Activated T-cell treated with anti-CD3 and anti-CD28 coated beads, Interleukin-2, amount 50 U/mL, for 72 hours (primary cell): ENCODE measurements at places on chromosomes 12 and 14. TPM values are rescaled to one million over a fixed set of nuclear protein-coding genes. Genes with fewer than 3 reads are reported as not detected.

Gene MYH6
- total RNA-seq = 0.65 TPM

DNA sequence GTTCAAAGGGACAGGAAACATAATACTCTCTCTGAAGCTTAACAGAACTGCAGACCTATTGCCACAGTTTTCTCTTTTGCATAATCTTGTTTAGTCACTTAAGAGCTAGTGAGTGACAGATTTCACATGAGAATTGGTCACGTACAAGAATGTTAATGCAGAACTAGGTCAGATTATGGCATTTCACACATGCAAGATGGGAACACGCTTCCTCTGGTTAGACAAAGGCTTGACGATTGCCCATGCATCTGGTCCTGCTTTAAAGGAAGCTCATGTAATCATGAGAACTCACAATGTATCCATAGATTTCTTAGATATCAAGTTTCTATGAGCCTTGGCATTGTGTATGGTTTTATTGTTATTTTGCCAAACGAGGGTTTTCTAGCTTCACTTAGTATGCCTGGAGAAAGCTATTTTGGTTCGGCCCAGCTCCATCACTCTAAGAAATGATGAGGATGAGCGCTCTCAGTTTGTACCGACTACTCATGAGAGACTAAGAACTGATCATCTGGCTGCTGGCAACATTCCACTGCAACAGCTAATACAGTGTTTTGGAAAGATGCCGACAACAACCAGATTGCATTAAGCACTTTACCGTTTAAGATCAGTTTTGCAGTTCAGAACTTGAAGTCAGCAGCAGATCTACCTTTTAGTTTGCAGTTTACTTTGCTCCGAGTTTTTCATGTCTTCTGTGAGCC lies 380.0 kb downstream of the DIO2 start:
- no peak overlapping the region for H3K4me3 ChIP-seq
- no peak for DNase-seq
- no peaks in the 10 kb centered on the region for H3K27me3 ChIP-seq
- H3K27ac ChIP-seq = no peak overlapping the region
- H3K4me1 ChIP-seq = no peaks in the 10 kb centered on the region

DNA sequence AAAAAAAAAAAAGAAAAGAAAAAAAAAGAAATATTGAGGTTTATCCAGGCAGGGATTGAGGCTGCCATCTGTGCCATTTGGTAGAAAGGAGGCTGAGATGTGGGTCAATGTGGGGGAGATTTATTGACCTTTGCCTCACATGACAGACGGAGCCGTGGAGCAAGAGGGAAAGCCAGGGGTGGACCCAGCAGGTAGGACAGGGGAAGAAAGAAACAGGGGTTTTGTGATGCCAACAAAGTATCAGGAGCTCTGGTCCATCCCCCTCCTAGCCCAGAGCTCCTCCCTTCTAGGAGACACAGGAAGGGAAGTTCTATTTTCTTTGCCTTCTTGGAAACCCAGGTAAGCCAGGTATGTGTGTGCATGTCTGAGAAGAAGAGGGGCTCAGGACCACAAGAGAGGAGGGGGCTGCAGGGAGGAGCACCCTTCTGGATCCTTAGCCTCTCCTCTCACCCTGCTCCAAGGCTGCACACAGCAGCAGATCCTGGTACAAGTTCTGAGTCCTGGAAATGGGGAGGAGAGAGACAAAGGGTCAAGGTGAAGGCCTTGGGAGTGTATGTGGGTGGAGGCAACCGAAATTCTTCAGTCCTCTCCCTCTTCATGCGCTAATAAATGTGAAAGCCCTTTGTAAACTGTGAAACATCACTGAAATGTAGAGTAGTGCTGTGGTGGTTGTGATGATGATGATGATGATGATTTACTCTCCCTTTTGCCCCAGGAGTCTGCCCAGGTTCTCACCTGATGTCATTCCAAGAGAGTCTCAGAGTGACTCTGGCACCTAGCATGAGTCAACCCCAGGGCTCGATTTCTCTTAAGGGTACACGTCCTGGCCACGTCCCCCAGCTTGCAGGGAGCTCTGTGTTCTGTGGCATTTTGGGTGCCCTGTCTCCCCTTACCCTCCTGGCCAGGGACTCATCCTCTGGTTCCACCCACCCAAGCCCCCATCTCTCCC lies 26.3 kb downstream of the ZFP36L1 start:
- H3K27me3 ChIP-seq = no peaks in the 10 kb centered on the region
- no peak overlapping the region for H3K27ac ChIP-seq
- H3K36me3 ChIP-seq = no peaks in the 10 kb centered on the region
- peak; percentile 55 for DNase-seq
- H3K4me1 ChIP-seq = peaks cover 42% of the 10 kb centered on the region
- H3K4me3 ChIP-seq = no peak overlapping the region

Gene CEBPE
- 0.21 TPM for total RNA-seq

GRCh38 chr14:99972748-99973466 lies 92.3 kb upstream of the EVL start:
- peaks cover 6% of the 10 kb centered on the region for H3K36me3 ChIP-seq
- no peak for DNase-seq

Gene FAM181A
- not detected for total RNA-seq

- H3K27me3 ChIP-seq = no peaks in the 10 kb centered on the region
- H3K36me3 ChIP-seq = no peaks in the 10 kb centered on the region
- DNase-seq = no peak
- no peak overlapping the region for H3K27ac ChIP-seq
- no peak overlapping the region for H3K4me3 ChIP-seq
Observed at GRCh38 chr14:31229638-31230572, 22.3 kb upstream of the HECTD1 start.

Gene SCYL2
- 36.0 TPM for total RNA-seq

Gene GALNT8
- total RNA-seq = 1.7 TPM

DNA sequence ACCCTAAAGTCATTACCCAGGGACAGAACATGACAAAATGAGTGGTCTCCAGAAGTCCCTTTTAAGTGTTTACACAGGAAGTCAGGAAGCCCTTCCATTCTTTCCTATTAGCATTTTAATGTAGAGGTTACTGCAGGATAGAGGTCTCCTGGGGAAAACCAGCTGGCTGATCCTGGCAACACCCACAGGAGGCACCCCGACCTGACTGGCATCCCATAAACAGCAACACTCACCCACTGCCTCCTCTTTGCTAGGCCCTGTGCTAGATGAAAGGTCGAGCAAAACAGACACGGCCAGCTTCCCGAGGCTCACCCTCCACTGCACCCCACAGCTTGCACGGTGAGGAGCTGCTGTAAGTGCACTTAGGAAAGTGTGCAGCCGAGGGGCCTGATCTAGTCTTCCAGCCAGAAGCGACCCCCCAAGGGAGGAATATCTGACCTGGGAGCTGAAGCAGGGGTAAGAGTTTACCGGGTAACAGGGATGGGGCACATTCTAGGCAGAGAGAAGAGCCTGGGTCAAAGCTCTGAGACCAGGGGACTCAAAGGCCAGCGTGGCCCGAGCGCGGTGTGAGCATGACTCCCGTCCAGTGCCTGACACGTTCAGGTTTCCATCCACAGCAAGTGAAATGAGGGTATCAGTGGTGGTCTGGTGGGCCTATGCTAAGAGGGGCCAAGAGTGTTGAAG lies 9.0 kb downstream of the DAZAP2 start:
- H3K27ac ChIP-seq = peak overlapping the region; percentile 70
- H3K36me3 ChIP-seq = peaks cover 10% of the 10 kb centered on the region
- no peak overlapping the region for H3K4me3 ChIP-seq

Gene PAH
- not detected for total RNA-seq

GRCh38 chr12:6426882-6427671 lies 17.7 kb upstream of the CD27 start:
- peaks cover 82% of the 10 kb centered on the region for H3K4me1 ChIP-seq
- H3K36me3 ChIP-seq = no peaks in the 10 kb centered on the region
- peak overlapping the region; percentile 100 for H3K27ac ChIP-seq
- peak; percentile 91 for DNase-seq
- H3K27me3 ChIP-seq = no peaks in the 10 kb centered on the region

Gene RNASE13
- not detected for total RNA-seq

DNA sequence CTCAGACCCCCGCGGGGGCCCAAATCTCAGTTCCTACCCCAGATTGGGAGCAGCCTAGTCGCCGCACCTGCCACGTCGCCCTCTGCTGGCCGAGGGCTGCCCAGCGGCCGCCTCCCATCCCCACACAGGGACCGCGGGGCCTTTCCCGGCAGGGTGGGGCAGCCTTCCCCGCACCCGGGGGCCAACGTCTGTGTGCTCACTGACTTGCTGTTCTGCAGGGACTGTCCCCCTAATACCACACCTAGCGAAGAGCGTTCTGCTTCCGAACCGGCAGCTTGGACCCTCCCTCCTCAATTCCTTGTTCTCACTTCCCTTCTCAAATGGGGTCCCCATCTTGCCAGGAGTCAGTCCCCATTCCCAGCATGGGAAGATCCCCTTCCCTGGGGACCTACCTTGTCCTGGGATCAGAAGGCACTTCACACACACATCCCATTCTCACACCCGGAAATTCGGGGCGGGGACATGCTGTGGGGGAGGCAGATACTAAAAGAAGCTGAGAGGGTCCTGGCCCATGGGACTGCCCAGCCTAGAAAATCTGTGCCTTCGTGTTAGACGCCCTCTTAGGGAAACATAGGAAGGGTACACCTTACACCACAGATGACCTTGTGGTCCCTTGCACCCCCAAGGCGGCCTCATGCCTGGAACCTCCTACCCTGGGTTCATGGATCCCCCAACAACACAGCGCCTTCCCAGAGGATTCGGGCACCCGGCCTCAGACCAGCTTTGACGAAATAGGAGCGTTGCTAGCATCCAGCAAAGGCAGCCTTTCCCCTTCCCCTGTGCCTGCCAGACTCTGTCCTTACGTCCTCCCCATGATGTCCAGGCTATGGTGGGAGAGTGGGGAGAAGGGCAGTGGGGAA lies 16.4 kb downstream of the ACVRL1 start:
- H3K4me1 ChIP-seq = peaks cover 6% of the 10 kb centered on the region
- H3K27ac ChIP-seq = no peak overlapping the region
- peak overlapping the region; percentile 31 for H3K4me3 ChIP-seq
- DNase-seq = peak; percentile 73

DNA sequence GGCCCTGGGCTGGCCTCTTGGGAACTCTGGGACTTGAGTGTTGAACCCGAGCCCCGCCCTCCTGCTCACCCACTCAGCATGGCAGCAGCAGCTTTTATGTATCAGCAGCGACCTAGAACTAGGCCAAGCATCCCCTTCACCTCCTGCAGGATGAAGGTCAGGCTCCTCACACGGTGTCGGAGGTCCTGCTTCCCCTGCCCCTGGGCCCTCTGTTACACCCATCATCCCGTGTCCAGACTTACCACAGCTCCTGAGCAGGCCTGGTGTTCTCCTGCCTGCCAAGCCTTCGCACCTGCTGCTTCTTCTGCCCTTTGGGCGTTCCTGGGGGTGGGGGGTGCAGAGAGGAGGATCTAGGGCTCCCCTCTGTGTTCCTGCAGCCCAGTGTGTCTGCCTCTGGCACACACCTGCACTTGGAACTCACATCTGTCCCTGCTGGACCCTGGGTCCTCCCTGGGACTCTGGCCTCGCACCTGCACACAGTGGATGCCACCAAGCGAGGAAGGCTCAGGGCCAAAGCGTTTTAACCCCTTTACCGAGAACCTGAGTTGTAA lies 80.3 kb downstream of the PAPOLA start:
- H3K27me3 ChIP-seq = peaks cover 9% of the 10 kb centered on the region
- H3K36me3 ChIP-seq = no peaks in the 10 kb centered on the region
- H3K4me3 ChIP-seq = no peak overlapping the region

DNA sequence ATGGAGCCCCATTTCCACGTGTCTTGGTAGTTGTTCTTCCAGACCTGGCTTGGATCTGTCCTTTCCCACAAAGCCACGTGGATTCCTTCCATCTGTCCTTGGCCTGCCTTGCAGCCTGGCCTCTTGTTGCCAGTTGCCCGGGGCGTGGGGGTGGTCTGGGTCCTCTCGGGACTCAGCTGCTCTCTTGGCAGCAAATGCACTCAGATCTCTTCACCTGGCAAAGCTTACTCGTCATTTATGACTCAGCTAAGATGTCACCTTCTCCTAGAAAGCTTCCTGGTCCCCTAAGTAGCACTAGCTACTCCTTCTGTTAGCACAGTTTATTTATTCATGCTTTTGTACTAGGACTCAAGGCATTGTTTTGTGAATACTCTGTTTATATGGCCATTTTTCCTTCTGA lies 13.6 kb downstream of the PLEKHG3 start:
- DNase-seq = no peak
- no peak overlapping the region for H3K27ac ChIP-seq
- no peak overlapping the region for H3K4me3 ChIP-seq
- no peaks in the 10 kb centered on the region for H3K27me3 ChIP-seq
- peaks cover 7% of the 10 kb centered on the region for H3K36me3 ChIP-seq

- no peak for DNase-seq
- H3K4me3 ChIP-seq = no peak overlapping the region
- no peaks in the 10 kb centered on the region for H3K36me3 ChIP-seq
Observed at GRCh38 chr14:104096751-104097700, 11.5 kb downstream of the ASPG start.

GRCh38 chr12:4610481-4610880 lies 38.4 kb downstream of the AKAP3 start:
- H3K4me1 ChIP-seq = peaks cover 11% of the 10 kb centered on the region
- no peaks in the 10 kb centered on the region for H3K27me3 ChIP-seq
- DNase-seq = no peak
- H3K4me3 ChIP-seq = no peak overlapping the region

- no peak for DNase-seq
- H3K4me3 ChIP-seq = peak overlapping the region; percentile 53
- no peak overlapping the region for H3K27ac ChIP-seq
- peaks cover 27% of the 10 kb centered on the region for H3K4me1 ChIP-seq
- peaks cover 87% of the 10 kb centered on the region for H3K27me3 ChIP-seq
Observed at GRCh38 chr14:36655571-36655962, 6.1 kb upstream of the PAX9 start.

GRCh38 chr14:23121361-23121771 lies 2.3 kb upstream of the CEBPE start:
- H3K4me1 ChIP-seq = peaks cover 28% of the 10 kb centered on the region
- no peaks in the 10 kb centered on the region for H3K36me3 ChIP-seq
- DNase-seq = peak; percentile 14
- no peak overlapping the region for H3K27ac ChIP-seq
- H3K27me3 ChIP-seq = no peaks in the 10 kb centered on the region
- H3K4me3 ChIP-seq = peak overlapping the region; percentile 59

Gene SMCO2
- total RNA-seq = 0.72 TPM

Gene DHH
- 0.12 TPM for total RNA-seq

DNA sequence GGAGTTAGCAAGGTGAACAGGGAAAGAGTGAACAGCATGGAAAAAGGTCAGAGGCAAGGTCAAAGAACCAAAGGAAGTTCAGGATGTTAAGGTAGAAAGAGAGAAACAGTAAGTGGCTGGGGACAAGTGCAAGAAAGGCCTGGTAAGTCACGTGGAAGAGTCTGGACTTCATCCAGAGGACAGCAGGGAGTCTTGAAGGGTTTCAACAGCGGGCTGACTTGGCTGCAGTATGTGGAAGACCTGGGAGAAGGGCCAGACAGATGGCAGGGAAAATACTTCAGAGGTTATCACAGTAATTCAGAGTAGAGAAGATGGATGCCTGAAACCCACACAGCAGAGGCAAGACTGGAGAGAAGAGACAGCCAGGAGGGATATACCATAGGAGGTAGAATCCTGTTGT lies 34.0 kb downstream of the CIT start:
- H3K27ac ChIP-seq = no peak overlapping the region
- H3K36me3 ChIP-seq = peaks cover 6% of the 10 kb centered on the region
- no peak overlapping the region for H3K4me3 ChIP-seq
- no peaks in the 10 kb centered on the region for H3K27me3 ChIP-seq

Gene TAS2R7
- total RNA-seq = not detected

GRCh38 chr14:100307766-100308426 lies 1.7 kb upstream of the SLC25A29 start:
- peaks cover 8% of the 10 kb centered on the region for H3K4me1 ChIP-seq
- peaks cover 18% of the 10 kb centered on the region for H3K27me3 ChIP-seq
- peak overlapping the region; percentile 55 for H3K4me3 ChIP-seq
- DNase-seq = no peak
- H3K27ac ChIP-seq = no peak overlapping the region
- no peaks in the 10 kb centered on the region for H3K36me3 ChIP-seq

Gene PNMA1
- 38.1 TPM for total RNA-seq

GRCh38 chr12:62776575-62776974 lies 158.4 kb downstream of the PPM1H start:
- no peak for DNase-seq
- H3K36me3 ChIP-seq = no peaks in the 10 kb centered on the region
- H3K4me3 ChIP-seq = no peak overlapping the region
- H3K4me1 ChIP-seq = no peaks in the 10 kb centered on the region
